Brain pericyte (primary cell): ENCODE measurements at places on chromosomes 1 and 21.

GRCh38 chr1:229162825-229163515 is 107.9 kb upstream of the RAB4A start:
- DNase-seq: no peak

- no peak for DNase-seq
Observed at GRCh38 chr1:39943471-39944290, 11.3 kb upstream of the MFSD2A start.

DNA sequence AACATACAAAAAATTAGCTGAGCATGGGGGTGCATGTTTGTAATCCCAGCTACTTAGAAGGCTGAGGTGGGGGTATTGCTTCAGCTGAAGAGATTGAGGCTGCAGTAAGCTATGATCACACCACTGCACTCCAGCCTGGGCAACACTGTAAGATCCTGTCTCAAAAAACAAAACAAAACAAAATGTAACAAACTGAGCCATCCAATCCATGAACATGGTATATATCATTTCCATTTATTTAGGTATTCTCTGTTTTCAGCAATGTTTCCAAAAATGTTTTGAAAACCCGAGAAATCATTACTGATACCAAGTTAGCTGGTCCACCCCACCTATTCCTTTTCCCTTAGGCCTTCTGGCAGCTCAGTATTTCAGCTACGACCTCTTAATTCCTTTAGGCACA is 18.4 kb downstream of the ATPAF1 start:
- no peak for DNase-seq

- DNase-seq: no peak
Observed at GRCh38 chr1:31368611-31369107, 4.2 kb downstream of the FABP3 start.

GRCh38 chr1:230629511-230629910 is 12.8 kb upstream of the COG2 start:
- no peak for DNase-seq

GRCh38 chr1:206461602-206462455 is 8.4 kb upstream of the IKBKE start:
- DNase-seq: no peak

- DNase-seq: no peak
Observed at GRCh38 chr1:31704271-31705079, 658 bp upstream of the COL16A1 start.

GRCh38 chr1:245768596-245768995 is 613.8 kb downstream of the KIF26B start:
- no peak for DNase-seq

GRCh38 chr1:92087542-92087941 is 7.4 kb downstream of the BTBD8 start:
- DNase-seq: no peak

DNA sequence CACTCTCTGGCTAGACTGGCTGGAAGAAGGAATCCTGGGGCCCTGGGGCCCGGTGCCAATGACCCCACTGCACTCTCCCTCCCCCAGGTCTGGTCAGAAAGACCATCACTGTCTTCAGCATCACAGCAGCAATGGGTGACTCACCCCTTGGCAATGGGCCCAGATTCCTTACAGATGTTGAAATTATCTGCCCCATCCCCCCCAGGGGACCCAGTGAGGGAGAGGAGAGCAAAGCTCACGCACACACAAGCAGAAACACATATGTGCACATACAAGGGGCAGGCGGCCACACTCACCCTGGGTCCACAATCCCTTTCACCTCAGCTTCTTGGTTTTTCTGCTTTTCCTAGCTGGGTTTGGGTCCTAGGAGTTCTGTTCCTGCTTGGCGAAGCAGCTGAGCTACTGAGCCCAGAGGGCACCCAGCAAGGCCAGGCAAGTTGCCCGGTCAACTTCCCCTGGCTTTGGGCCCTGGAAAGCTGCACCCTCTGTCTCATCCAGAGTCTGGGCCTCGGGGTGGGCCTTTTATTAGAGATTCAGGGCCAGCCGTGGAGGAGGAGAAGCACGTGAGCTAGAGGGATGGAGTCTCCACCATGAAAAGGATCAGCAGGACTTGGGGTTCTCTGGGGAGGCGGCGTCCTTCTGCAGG is 2.6 kb downstream of the COL16A1 start:
- peak; percentile 94 for DNase-seq

- no peak for DNase-seq
Observed at GRCh38 chr1:9008236-9008635, 18.0 kb downstream of the SLC2A7 start.

DNA sequence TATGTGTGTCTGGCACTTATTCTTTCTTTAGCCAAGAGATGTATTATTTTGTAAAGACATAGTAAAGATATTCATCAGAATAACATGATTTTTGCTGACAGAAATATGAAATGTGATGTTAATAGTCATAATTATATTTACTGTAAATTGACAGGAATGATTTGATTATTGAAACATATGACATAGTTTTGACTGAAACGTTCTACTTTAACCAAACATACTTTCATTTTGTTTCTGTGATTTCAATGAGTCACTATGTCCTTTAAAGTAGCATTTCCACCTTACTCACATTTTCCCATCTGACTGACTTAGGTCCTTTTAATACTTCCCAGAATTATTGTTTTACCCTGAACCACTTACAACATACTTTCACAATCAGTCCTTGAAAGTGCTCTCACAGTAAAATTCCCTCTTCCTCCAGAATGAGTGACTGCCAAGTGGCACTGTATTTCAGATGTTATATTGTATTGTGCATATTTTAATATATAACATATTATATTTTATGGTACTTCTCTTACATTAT is 437.9 kb downstream of the NCAM2 start:
- no peak for DNase-seq

DNA sequence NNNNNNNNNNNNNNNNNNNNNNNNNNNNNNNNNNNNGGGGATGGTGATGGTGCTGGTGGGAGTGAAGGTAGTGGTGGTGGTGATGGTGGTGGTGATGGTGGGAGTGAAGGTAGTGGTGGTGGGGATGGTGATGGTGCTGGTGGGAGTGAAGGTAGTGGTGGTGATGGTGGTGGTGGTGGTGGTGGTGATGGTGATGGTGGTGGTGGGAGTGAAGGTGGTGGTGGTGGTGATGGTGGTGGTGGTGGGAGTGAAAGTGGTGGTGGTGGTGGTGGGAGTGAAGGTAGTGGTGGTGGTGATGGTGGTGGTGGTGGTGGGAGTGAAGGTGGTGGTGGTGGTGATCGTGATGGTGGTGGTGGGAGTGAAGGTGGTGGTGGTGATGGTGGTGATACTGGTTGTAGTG is 93.6 kb downstream of the CRYAA start:
- DNase-seq: no peak

DNA sequence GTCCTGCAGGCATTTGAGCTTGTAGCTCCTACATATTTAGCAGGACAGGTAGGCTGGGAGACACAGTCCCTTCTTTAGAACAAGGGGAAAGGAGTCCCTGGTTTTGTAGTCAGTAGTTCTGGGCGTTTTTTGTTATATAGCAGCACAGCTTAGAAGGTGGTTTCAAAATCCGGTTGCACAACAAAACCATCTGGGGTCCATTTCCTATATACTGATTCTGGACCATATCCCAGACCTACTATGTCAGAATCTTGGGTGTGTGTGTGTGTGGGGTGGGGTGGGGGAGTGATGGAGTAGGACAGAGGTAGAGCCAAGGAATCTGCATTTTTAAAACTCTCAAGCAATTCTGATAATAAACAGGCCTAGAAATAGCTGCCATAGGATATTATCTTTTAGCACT is 21.6 kb downstream of the METTL13 start:
- DNase-seq: no peak

DNA sequence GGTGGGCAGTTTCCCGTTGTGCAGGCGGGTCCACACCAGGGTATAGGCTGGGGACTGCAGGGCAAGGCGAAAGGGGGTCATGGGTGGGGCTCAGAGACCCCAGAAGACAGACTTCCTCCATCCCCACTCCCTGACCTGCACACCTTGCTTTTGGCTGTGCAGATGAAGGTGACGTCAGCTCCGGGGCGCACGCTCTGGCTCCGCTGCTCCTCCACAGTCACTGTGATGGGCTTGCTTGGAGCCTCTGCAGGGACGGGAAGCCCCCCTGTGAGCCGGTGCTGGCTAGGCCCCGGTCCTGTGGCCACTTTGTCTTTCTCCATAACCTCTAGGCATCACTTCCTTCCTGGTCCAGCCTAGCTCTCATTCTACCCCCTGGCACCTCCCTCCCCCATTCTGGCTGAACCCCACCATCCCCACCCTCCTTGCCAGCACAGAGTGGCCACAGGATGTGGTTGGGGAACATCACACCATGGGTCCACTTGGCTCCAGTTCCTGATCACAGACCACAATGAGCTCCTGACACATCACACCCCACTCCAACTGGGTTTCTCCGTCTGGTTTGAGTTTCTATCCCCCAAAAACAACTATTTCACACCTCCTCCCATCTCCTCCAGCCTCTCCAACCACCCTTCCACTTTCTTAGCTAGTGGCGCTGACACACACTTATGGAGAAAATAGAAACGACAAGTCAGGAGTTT is 45.2 kb downstream of the LDLRAD2 start:
- DNase-seq: no peak

DNA sequence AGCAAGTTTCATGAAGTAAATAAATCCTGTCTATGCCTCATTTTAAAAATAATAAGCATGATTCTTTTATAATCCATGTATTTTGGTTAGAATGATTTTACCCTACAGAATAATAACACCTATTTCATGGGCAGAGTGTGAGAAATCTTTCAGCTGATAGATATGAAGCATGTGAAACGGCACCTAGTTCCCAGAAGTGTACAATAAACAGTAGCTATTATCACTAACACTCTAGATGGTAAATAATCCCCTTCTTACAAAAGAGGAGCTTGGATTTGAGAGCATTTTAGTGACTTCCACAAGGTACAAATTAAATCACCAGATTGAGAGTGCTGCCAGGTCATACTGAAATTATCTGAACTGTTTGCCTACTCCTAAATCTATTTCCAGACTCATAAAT is 95.3 kb upstream of the NRIP1 start:
- DNase-seq: no peak

DNA sequence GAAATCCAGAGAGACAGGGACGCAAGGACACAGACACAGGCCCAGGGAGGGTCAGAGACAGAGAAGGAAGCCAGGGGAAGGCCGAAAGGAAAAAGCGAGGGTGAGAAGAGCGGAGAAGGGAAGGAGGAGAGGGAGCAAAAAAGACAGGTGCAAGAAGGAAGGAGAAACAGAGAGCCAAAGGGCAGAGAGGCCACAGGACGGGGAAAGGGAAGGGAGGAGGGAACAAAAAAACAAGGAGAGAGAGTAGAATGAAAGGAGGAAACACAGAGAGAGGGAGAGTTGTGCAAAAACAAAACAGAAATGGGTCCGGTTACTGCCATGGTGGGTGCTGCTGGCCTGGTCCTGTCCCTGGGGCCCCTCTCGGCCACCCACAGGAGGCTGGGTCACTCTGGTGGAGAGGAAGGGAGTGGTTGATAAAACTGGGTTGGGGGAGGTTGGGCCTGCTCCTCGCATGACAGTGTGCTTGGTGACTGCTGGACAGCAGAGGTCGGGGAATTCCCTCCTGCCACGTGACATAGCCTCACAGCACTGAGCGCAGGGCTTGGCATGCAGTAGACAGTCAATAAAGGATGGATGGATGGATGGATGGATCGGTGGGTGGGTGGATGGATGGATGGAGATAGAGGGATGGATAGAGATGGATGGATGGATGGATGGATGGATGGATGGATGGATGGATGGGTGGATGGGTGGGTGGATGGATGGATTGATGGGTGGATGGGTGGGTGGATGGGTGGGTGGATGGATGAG is 64.8 kb downstream of the RAP1GAP start:
- no peak for DNase-seq

DNA sequence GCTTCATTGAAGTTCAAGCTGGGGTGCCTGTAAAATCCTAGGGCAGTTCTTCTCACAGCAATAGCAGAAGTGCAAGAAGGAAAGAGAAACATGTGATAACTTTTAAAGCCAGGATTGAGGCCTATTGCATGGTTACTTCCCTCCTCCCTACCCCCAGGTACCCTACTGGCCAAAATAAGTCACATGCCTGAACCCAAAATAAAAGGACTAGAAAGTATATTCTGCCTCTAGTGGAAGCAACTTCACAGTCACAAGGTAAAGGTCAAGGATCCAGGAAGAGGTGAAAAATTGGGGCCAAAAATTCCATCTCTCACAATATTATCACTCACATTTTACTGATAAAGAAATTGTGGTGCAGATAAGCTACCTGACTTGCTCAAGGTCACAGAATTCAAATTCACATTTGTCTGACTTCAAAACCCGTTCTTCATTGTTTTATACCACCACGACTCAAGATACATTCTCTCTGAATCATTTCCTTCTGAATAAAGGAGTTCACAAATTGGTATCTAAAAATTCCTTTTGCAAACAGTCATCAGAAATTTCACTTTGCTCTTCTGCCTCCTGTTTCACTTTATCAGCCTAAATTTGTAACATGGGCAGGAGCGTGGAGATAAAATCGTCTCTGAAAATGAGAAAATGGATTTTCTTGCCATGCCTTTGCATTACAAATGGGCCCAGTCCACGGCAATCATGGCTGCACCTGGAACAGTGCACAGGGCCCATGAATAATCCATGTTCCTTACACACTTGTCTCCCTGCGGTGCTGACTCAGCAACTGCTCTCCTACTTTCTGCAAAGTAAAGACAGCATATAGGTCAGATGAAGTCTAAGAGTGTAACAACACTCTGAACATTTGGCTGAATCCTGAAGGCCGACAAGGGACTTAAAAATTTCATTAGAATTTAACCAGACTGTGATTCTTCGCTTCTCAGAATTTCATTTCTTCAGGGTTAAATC is 485.3 kb upstream of the NFIA start:
- DNase-seq: no peak
